ENCODE measurements at places on chromosomes 16 and 17.

- DNase-seq = peak; percentile 74
Measured at GRCh38 chr16:85390511-85391174, 222.5 kb upstream of the GSE1 start.

GRCh38 chr16:85994492-85995490, 95.8 kb downstream of the IRF8 start:
- no peak for DNase-seq

DNA sequence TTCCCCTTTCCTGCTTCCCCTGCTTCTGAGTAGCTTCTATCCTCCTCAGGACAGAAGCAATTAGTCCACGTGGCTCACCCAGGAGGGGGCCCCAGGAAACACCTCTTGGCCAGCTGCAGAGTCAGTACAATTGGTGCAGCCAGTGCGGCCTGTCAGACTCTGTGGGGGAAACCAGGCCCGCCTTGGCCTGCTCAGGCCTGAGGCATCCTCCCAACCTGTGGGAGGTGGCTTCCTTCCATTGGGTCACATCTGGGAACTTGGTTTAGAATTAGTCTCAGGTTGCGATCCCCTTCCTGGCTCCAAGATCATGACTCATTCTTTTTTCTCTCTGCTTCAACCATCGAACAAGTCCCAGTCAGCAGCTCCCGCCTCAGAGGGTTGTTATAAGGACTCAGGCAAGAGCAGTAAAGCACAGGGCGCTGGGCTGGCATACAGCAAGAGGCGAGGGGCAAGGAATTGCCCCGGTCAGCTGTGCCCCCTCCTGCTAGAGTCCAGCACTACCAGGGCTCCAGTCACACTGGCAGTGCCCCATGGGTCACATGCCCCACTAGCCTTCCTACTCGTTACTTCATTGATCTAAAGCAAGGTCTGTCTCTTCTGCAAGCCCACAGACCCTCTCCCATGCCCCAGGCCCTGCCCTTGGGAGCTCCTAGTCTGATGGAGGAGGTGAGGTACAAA, 8.1 kb upstream of the EPX start:
- DNase-seq = no peak

DNA sequence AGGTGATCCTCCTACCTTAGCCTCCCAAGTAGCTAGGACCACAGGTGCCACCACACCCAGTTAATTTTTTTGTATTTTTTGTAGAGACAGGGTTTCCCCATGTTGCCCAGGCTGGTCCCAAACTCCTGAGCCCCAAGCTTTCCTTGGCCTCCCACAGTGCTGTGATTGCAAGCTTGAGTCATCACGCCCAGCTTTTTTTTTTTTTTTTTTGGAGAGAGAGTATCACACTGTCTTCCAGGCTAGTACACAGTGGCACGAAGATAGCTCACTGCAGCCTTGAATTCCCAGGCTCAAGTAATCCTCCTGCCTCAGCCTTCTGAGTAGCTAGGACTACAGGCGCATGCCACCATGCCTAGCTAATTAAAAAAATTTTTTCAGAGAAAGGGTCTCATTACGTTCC, 27.2 kb downstream of the HEATR9 start:
- no peak for DNase-seq

- DNase-seq = peak; percentile 72
Measured at GRCh38 chr17:55577687-55578086, 66.4 kb upstream of the SMIM36 start.
